Smooth muscle cell of the umbilical artery (primary cell): ENCODE measurements at places on chromosomes 4 and X. TPM values are rescaled to one million over a fixed set of nuclear protein-coding genes. Genes with fewer than 3 reads are reported as not detected.

The ARMCX1 gene
- total RNA-seq, result 32.0 and 46.3 TPM in 2 replicates

The ARL13A gene
- not detected in 2 replicates for total RNA-seq

The ADD1 gene
- 110 and 195 TPM in 2 replicates for total RNA-seq

The ATP11C gene
- total RNA-seq, result 32.1 and 47.5 TPM in 2 replicates

The IL15 gene
- total RNA-seq, result 6.0 and 8.3 TPM in 2 replicates

The PDE6B gene
- total RNA-seq, result 0.32 and 1.2 TPM in 2 replicates
